Activated CD4-positive, alpha-beta T cell treated with anti-CD3 and anti-CD28 coated beads, Interleukin-2, Interleukin-4, amounts not matched to agents 100 ng/mL and 50 ng/mL, durations not matched to agents 16 hours and 8 hours (primary cell): ENCODE measurements at places on chromosomes 3 and 15.

GRCh38 chr15:40471105-40471807 lies 472 bp downstream of the CHST14 start:
- no peak for DNase-seq

DNA sequence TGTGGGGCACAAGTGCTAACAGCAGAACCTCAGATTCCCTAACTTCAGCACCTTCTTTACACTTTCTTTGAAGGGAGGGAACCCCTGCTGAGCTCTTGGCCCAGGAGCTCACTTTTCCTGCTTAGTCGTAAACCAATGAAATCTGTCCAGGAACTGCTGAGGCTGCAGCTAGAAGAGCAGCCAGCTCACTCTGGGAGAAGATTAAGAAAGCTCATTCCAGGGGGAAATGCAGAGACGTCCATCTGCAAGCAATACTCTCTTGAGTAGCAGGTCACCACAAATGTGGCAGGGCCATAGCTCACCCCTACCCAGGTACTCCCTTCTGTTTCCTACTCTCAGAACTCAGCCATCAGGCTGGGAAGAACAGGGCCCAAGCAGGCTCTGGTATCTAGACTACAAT lies 103.3 kb downstream of the WDR76 start:
- no peak for DNase-seq

GRCh38 chr15:39406485-39406884 lies 174.4 kb upstream of the THBS1 start:
- no peak for DNase-seq

- no peak for DNase-seq
Observed at GRCh38 chr3:194145702-194146101, 9.8 kb downstream of the HES1 start.

DNA sequence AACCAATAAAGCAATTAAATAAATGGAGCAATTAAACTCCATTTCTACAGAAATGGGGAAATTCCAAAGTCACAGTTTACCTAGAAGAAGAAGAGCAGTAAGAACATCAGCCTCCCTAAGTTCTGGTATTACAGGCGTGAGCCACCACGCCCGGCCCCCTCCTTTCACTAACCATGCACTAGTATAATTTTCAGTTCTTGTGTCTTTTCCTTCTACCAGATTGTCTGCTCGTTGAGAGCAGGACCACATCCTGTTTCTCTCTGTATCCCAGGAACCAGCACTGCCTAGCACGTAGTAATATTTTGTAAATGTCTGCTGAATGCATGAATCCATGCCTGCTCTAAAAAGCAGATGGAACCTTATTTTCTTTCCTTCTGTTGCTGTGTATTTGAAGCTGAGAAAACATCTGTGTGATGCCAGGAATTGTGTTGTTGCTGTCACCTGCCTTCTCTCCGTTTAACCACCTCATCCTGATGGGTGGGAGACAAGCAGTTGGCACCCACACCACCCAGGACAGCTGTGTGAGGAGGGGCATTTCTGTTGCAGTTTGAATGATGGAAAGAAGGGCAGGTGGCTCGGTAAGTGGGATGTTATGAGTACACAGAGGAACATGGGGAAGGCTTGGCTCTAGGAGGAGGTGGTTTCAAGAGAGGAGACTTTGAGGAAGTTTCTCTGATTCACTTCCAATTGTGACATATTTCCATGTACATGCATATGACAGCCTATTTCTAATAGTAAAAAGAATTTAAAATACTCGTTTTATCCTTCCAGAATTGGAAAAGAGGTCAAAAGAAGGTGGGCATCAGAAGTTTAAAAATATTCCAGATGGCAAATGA lies 30.1 kb downstream of the PXYLP1 start:
- peak; percentile 27 for DNase-seq

- DNase-seq, result no peak
Observed at GRCh38 chr15:32878869-32879805, 161.3 kb downstream of the GREM1 start.

DNA sequence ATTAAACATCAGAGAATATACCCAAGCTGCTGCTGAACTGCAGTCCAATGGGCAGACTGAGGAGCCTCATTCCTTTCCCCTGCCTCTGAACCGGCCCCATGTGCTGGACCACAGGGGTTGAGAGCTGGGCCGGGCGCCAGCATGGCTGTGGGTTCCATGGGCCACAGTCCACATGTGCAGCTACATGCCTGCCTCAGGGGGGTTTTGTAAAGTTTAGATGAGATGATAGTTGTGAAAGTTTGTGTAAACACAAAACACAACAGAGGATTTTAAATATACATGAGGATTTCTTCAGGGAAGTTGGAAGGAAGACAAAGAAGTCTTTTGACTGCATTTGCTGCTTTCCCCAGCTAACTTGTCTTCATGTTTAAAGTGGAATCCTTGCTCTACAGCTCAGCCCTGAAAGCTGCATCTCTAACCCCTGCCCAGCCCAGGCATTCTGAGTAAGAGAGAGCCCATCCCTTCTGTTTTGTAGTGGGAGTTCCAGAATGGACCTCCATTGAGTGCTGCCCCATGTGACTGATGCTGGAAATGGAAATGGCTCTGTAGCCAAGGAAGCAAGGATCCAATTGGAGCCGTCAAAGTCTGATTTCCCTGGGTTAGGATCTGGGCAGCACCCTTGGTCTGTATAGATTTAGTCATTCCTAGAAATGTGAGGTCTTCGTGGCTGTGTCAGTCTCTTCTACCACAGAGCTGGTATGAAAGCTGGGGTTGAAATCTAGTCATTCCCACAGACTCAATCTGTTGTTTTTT lies 17.5 kb downstream of the SLC12A8 start:
- peak; percentile 39 for DNase-seq

- DNase-seq, result no peak
Observed at GRCh38 chr15:88696254-88696653, 57.4 kb downstream of the ISG20 start.
